ENCODE measurements at places on chromosomes 2 and 18. TPM values are rescaled to one million over a fixed set of nuclear protein-coding genes. Genes with fewer than 3 reads are reported as not detected.

ERBB4 gene
- total RNA-seq: 0.07 TPM

MAPRE3 gene
- total RNA-seq: 2.0 TPM

CTNNA2 gene
- not detected for total RNA-seq

ZNF804A gene
- total RNA-seq: not detected

NLRC4 gene
- not detected for total RNA-seq

COL4A3 gene
- total RNA-seq: 0.04 TPM

HOXD3 gene
- not detected for total RNA-seq

SERPINB4 gene
- total RNA-seq: not detected

RMC1 gene
- total RNA-seq: 30.1 TPM

DNA sequence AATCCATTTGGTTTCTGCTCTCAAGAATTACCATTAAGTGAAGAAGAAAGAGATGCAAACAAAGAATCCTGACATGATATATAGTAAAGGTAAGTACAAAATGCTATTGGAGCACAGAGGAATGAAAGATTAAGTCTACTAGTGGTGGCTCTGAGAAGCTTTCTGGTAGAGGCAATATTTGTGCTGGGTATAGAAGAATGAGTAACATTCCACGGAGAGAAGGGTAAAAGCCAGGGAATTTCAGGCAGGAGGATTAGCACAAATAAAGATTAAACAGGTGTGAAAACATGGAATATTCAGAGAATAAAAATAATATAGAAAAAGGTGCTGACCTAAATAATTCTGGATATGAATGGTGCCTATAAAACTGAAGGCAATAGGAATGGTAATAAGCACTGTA is 31.8 kb downstream of the METTL8 start:
- DNase-seq: no peak

- DNase-seq: no peak
These were observed 271.1 kb upstream of the CDH19 start for GRCh38 chr18:66874812-66875474.

DNA sequence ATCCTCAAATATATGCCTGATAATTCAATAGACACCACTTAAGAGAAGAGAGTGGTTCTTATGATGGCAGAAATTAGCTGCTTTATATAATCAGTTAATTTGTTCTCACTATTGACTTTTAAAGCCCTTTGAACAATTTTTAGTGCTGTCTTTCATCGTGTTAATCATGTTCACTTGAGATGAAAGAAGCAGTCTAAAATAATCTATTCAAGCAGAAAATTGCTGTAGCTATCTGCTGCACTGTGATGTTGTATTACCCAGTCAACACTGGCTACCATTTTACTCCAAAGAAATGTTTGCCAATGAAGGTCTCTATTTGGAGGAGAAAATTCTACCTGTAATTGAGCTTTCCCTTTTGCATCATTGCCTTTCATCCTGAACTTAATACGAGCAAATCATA is 459.8 kb upstream of the FSIP2 start:
- DNase-seq: no peak

DNA sequence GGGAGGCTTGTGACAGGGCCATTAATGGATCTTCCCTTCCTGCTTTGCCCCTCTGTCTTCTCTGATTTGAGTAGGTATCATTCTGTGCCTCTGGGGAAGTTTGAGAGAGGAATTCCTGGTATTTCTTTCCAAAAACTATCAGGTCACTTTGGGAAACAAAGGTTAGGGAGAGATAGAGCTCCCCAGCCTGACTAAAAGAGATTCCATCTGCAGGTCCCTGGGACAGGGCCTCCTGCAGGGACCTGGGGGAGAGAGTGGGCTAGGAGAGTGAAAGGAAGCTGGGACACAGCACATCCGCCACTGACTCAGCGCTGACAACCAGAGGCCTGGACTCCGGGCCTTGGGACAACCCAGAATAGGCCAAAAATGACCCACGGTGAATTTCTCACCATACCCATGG is 6.4 kb downstream of the GALNT14 start:
- no peak for DNase-seq

DNA sequence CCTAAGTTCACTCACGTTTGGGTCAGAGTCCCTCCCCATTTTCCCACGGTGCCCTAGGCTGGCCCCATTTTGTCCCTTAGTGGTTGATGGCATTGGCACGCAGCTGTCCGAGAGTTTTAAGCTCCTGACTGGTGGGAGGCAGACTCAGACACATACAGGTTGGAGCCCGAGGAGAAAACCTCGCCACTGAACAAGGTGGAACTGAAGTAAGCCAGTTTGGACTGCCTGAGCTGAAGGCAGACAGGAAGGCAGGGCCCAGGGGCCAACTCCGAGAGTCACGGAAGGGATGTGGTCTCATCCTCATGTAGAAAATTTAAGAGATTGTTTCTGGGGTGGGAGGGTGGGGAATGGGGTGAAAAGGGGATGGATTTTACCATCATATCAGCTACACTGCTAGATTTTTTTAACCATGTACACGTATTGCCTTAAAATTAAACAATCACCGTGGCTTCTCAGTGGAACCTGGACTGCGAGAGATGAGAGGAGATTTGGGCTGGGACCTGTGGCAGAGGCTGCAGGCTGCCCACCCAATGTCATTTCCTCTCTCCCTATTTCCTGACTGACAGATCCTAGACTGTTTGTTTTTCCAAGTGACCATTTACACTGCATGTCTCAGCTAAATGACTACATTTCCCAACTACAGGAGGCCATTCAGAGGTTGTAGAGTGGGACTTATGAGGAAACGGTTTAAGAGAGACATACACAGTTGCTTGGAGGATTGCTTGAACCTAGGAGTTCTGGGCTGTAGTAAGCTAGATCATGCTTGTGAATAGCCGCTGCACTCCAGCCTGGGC is 19.4 kb upstream of the NMUR1 start:
- DNase-seq: no peak

DNA sequence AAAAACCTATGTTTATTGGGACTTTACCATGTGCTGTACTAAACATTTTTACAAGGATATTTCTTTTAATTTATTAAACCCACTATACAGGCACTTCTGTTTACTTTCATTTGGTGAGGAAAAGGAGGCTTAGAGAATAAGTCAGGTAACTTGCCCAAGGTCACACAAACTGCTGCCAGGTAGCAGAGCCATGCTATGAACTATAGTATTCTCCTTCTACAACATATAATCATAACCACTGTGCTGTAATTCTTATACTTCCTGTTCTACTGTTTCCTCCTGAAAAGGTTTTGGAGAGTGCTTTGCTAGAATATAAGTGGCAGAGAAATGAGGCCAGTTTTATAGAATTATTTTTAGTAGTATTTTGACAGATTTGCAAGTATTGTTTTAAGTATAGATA is 29.5 kb downstream of the SLC39A10 start:
- no peak for DNase-seq

DNA sequence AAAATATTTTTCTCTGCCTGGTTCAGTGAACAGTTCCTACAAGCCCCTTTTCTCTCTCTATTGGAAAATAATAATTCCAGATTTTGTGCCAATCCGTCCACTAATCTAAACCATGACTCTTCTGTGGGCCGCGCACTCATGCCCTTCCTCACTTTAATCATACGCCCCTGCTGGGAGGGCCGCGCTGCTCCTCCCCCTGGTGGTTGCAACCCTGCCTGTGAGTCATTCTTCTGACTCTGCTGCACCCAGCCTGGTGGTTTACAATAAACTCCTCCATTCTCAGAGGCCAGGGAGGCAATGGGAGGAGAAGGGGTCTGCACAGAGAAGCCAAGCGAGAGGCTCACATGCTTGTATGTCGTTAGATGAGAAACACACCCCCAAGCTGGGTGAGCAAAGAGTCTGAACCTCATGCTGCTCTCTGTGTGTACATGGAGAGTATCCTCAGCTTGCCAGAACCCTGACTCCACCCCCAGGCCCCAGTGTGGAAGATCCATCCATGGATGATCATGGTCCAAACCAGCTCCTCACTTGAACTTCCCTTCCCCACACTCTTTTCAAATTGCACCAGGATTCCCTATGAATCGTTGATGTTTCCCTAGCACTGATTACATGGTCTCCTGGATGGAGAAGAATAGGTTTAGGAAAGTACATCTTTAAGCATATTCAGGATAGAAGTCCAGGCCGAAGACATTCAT is 228.9 kb downstream of the ANKRD30B start:
- no peak for DNase-seq

DNA sequence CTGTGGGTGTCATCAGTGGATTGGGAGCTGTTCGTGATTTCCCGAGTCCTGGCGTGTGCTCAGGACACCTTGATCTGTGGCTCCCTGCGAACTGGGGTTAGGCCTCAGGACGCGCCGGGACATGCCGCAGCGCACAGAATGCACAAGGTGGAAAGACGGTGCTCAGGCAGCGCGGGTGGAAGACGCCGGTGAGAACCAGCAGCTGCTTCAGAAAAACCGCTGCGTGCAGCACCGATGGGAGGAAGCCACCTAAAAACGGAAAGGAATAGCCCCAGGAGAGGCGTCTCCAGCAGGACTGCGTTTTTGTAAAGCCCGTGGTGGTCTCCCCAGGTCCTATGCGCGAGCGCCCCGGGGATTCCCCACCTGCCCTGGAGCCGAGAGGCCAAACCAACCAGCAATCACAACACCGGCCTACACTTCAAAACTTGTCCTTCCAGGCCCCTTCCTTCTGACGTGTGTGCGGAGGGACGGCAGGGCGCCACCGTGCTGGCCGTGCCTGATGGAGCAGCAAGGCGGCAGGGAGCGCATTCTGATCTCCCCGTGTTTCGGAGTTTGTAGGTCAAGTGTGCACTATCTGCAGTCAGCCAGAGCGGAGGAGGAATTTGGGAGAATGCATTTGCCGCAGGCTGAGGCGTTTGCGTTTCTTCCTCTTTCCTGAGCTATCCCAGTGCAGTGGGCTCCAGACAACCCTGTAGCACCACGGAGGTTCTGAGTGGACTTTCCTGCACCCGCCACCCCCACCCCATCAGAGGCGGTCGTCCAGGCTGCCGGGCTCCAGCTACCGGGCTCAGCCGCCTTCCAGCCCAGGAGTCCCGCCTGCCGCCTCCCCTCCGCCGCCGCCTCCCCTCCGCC is 32.2 kb downstream of the RTP5 start:
- no peak for DNase-seq

- DNase-seq: no peak
These were observed 33.4 kb downstream of the SLC66A2 start for GRCh38 chr18:79917853-79918614.

DNA sequence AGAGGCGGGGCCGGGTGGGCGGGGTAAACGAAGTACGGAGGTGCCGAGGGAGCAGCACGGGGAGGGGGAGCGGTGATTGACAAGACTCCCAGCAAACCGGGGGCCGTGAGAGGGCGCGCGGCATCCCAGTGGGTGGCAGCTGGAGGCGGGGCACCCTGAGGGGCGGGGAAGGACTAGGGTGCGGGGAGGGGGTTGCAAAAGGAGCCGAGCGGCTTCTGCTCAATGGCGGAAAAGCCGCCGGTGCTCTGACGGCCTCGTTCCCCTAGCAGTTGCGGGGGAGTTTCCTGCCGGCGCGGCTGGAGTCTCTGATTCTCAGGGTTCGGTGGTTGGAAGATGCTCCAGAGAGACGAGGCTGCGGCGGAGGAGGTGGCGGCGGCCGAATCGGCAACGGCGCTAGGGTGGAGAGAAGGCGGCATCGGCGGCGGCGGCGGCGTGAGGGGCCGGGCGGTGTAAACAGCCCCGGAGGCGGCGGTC is at the start of gene PPM1B:
PPM1B (plus strand) TSS at position 195 of the 474 bp plus-strand sequence. CDS start 32,325 bp downstream, outside the sequence.
- no peak for DNase-seq

DNA sequence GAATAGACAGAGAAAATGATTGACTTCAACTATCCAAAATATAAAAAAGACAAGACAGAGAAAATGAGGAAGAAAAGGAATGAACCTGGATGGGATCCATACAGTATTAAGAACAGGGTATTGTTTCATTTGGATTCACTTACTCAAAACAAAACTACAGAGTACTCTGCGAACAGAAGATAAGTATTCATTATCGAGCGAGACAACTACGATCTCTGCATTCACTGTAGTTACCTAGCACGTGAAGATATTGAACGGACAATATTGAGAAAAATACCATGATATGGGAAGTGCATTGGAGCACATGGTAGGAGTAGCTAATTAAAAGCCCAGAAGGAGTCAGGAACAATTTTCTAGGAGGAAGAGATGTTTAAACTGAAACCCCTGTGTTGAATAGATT is 1.0 kb upstream of the ORC2 start:
- no peak for DNase-seq

DNA sequence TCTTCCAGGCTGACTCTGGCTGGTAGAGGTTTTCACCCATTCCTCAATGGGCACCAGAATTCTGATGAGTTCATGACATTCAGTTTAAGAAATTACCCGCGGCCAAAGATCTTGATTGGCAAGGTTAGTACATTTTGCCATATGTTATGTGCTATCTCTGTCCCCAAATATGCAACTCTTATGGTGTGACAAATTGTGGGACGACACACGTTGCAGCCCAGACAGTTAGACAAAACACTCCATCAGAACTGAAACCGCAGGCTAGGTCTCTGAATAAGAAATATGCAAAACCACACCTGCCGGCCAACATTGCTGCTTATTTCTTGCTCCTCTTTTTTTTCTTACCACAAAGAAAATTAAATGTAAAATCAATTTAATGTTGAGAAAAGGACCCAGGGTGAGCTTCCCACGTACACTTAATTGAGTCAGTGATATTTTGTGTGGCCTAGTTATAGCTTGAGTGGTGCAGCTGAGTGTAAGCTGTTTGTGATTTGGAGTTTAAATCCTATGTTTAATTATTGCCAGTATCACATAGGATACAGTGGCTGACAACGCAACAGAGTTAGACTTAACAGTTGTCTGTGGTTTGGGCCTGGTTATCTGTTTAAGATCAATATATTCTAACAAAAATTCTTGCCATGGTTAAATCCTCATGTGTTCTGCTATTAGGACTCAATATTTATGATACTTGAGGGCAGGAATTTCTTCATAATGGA is 35.7 kb upstream of the LTBP1 start:
- DNase-seq: no peak

GRCh38 chr2:236841389-236841788 is 244.3 kb upstream of the COPS8 start:
- no peak for DNase-seq

DNA sequence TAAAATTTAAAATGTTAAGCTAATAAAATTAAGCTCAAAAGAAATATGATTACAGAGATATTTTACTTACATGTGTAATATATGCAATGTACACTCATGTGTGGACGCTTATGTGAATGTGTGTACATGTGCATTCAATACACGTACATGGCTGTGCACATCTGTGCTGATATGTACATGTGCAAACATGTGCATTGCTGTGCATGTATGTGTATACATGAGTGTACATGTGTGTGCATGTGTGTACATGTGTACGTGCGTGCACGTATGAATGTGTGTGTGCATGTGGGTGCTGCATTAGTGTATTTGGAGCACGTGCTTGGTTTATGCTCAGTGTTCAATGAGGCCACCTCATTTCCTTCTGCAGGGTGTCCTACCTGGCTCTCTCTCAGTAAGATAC is 88.2 kb upstream of the TMEM18 start:
- DNase-seq: no peak

- DNase-seq: no peak
These were observed 136.7 kb downstream of the CDH2 start for GRCh38 chr18:28040211-28040610.

- DNase-seq: no peak
These were observed 11.2 kb downstream of the ZNF385B start for GRCh38 chr2:179850188-179850587.

All from pulmonary artery endothelial cell (primary cell).